Brain (organoid and tissue), 16 donors: ENCODE measurements at places on chromosomes 13 and 19. TPM values are rescaled to one million over a fixed set of nuclear protein-coding genes. Genes with fewer than 3 reads are reported as not detected.

NLRP7 gene
- not detected for polyA plus RNA-seq

- no peak for DNase-seq
Measured at GRCh38 chr19:44620667-44621066, 7.3 kb downstream of the IGSF23 start.

F2RL3 gene
- polyA plus RNA-seq = 0.12 TPM

CYP4F3 gene
- polyA plus RNA-seq = 0.46 TPM

GRCh38 chr13:26305676-26306075 lies 51.7 kb downstream of the CDK8 start:
- DNase-seq = no peak
